ENCODE measurements at places on chromosomes 5 and 9.

DNA sequence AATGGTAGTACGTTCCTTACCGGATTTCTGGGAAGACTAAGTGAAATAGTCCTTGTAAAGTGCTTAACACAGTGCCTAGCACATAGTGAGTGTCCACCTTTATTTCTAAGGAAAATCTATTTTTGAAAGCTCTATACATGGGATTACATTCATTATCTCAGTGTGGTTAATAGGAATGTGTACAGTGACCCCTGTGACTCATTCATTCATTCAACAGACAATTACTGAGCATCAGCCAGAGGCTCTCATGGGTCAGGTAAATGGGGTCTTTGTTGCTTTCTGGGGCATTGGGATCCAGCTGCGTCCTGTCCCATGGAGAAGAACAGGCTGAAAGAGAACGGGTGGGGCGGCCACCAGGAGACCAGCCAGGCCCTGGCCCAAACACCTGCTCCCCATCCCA, 226.2 kb upstream of the TBC1D2 start:
- peak; percentile 62 for DNase-seq

- DNase-seq = no peak
Measured at GRCh38 chr9:87089929-87090328, 142.6 kb upstream of the GAS1 start.

- DNase-seq = no peak
Measured at GRCh38 chr9:105928416-105928815, 234.1 kb downstream of the TMEM38B start.

- DNase-seq = peak; percentile 8
Measured at GRCh38 chr5:130462516-130462915, 558.3 kb downstream of the CHSY3 start.

DNA sequence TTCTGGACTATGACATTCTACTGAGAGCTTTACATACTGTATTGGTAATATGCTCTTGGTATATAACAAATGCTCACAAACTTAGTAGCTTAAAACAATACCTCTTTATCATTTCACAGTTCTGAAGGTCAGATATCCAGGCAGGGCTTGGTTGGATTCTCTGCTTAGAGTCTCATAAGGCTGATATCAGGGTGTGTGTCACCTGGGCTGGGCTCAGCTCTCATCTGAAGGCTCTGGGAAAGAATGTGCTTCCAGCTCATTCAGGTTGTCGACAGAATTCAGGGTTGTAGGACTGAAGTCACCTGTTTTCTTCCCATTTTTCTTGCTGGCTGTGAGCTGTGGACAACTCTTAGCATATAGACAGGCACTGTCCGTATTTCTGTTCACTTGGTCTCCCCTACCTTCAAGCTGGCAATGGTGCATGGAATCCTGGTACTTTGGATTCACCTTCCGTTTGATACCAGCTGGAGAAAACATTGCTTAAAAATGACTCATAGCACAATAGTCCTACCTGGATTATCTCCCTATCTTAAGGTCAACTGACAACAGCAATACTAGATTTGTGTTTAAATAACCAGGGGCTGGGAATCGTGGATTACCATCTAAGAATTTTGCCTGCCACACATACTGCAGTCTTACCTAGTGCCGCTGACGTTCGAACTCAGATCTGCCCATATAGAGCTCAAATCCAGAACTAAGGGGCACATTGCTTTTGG, 69.2 kb downstream of the RCL1 start:
- no peak for DNase-seq

Measured in EH (cell line).